ENCODE measurements at places on chromosomes 5 and 9.

GRCh38 chr9:113360242-113360842 lies 11.0 kb downstream of the BSPRY start:
- DNase-seq = no peak

DNA sequence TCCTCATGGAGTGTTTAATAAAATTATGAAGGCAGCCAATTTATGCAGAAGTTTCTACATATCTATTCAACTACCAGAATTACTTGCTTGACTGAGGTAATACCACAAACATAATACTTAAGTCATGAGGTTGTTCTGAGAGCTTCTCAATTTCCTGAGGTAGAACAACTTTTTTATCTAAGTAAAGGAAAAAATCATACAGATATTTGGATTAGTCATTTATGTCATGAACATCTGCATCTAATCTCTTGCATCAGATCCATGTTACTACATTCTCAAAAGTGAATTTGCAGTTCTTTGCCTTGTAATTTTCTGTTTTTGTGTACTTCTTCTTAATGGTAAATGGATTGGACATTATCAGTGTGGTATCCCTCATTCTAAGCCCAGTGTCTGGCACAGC lies 60.4 kb upstream of the RGMB start:
- DNase-seq = no peak

- DNase-seq = no peak
Observed at GRCh38 chr5:72057816-72058215, 49.5 kb upstream of the MAP1B start.

DNA sequence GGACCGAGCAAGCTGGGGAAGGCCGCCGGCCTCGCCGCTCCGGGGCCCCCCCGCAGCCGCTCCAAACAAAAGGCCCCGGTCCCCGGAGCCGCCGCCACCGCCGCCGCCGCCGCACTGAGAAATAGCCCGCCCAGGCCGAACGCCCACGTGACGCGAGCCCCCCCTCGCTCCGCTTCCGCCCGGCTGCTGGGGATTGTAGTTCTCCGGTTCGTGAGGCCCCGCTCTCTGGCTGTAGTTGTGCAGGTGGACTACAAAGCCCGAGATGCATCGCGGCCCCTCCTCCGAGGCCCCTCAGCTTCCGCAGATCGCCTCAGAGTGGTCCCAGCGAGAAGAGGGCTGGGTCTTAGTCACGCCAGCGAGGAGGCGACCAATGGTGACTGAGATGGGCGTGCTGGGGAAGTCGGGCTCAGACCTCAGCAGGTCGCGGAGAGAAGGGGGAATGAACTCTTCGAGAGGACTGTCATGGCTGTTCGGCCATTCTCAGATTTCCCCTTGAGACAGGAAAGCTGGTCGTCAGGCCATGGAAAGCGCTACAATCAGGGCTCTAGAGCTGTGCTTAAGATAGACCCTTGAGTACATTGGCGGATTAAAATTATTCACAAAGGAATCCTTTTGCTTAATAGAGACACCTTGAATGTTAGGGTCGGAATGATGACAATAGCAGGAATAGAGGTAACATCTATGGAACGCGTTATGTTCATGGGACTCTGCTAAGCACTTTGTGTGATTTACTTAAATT lies 489 bp upstream of the PANK3 start:
- peak; percentile 88 for DNase-seq

- DNase-seq = no peak
Observed at GRCh38 chr5:120778491-120779484, 314.7 kb downstream of the PRR16 start.
